Natural killer cell (primary cell): ENCODE measurements at places on chromosomes 6 and 20.

GRCh38 chr6:1389369-1390132 lies at the start of gene FOXF2:
FOXF2 (plus strand) TSS chr6:1389576; CDS start chr6:1389948, 372 bp downstream.
- no peak for DNase-seq

GRCh38 chr6:150491131-150491810 lies 108.4 kb upstream of the PLEKHG1 start:
- peak; percentile 59 for DNase-seq

DNA sequence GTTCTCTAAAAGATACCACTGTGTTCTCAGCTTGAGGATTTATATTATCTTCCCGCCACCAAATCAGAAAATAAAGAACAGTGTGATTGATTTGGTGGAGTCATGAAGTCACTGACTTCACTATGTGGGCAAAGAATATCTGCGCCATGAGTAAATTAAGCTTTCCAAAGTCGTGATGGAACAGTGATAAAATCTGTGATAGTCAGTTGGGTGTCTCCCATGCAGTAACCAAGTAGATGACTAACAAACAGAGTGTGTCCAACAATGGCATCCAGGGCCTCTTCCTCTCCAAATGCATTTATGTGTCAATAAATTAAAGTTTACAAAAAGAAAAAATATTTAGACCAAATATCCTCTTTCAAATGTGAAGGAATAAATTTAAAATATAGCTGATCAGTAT lies 87.0 kb upstream of the DST start:
- DNase-seq, result no peak

DNA sequence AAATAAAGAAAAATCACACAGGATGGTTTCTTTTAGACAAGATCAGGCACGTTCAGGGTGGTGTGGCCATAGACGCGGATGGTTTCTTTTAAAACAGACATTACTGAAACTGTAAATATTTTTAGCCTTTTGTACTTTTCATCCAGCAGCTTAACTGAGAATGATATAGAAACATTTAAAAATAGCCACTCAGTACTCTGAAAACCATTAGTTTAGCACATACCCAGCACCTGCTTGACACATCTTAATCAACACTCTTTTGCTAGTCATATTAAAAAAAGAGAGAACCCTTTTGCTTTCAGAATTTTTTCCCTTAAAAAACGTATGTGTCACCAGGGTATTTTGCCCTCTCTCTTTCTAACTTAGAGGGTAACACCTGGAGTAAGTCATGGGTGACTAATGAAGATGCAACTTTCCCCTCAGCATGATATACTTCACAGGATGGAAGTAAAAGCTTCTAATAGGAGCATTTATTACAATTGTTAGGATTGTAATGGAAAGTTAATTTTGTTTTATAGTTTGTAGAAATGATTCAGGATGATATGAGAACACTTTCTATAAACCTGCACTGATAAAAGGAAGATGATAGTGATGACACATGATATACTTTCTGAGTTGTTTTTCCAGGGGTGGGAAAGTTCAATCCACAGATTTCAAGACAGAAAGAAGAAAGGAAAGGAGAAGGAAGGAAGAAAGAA lies 45.2 kb downstream of the BACH2 start:
- no peak for DNase-seq

- DNase-seq, result no peak
These were observed 121.3 kb downstream of the VEGFA start for GRCh38 chr6:43891072-43891870.

DNA sequence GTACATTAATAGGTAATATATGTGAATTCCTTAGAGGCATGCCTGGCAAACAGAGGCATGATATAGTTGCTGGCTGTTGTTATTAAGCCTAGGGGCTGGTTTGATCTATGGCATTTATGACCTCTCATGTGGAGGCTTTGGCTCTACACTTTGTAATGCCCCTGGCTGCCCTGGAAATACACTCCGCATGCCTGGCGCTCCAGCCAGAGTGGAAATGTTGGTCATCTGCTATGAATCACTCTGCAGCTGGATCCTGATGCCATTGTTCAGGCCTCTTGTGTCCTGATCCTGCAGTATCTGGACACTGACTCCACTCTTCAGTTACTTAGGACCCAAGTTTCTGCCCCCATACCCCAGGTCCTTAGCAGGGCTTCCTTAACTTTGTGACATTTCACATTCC lies 200.5 kb upstream of the PCSK2 start:
- no peak for DNase-seq

DNA sequence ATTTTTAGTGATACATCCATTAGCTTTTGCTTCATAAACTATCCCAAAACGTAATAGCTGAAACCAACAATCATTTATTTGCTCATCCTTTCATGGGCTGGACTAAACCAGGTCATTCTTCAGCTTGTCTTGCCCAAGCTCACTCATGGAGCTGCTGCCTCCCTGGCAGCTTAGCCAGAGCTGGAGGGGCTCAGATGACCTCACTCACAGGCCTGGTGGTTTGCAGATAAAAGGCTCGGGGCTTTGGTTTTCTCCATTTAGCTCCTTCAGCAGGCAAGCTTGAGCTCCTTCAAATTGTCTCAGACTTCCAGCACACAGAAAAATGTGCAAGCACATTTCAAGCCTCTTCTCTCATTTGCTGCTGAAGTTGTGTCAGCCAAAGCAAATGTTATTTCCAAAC lies 139.1 kb downstream of the BTBD3 start:
- DNase-seq, result no peak

- no peak for DNase-seq
These were observed 55.4 kb upstream of the BMP2 start for GRCh38 chr20:6711951-6712649.
